Activated naive CD8-positive, alpha-beta T cell treated with anti-CD3 and anti-CD28 coated beads, Interleukin-2, amount 10 ng/mL, durations not matched to agents 7 days and 5 days (primary cell): ENCODE measurements at places on chromosomes 7 and 10.

GRCh38 chr10:109726473-109726872 is 196.8 kb downstream of the XPNPEP1 start:
- H3K27ac ChIP-seq: no peak overlapping the region
- no peak overlapping the region for H3K4me3 ChIP-seq
- no peaks in the 10 kb centered on the region for H3K36me3 ChIP-seq
- no peaks in the 10 kb centered on the region for H3K27me3 ChIP-seq

DNA sequence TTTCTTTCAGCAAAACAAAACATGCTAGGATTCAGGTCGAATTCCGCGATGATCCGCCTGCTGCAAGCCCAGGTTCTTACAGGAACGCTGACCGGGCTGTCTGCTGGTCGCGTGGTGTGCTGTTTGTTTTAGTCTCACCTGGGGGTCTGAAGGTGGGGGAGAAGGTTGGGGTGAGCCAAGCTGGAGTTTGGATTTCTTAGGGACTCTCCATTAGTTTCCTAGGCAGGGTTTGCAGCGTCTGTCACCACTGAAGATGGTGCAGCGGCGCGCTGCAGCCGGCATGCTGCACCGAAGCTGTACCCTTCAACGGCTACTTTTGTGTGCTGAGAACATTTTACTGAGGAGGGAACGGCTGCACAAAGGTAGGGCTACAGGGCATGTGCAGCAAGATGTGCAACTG is 48.7 kb downstream of the GCC1 start:
- H3K27me3 ChIP-seq: peaks cover 41% of the 10 kb centered on the region
- no peak overlapping the region for H3K27ac ChIP-seq
- no peak for DNase-seq
- H3K36me3 ChIP-seq: no peaks in the 10 kb centered on the region

GRCh38 chr10:3020311-3020710 is 47.0 kb upstream of the PFKP start:
- H3K36me3 ChIP-seq: no peaks in the 10 kb centered on the region
- no peak overlapping the region for H3K4me3 ChIP-seq
- no peaks in the 10 kb centered on the region for H3K4me1 ChIP-seq
- no peaks in the 10 kb centered on the region for H3K27me3 ChIP-seq
- no peak for DNase-seq
- no peak overlapping the region for H3K27ac ChIP-seq

DNA sequence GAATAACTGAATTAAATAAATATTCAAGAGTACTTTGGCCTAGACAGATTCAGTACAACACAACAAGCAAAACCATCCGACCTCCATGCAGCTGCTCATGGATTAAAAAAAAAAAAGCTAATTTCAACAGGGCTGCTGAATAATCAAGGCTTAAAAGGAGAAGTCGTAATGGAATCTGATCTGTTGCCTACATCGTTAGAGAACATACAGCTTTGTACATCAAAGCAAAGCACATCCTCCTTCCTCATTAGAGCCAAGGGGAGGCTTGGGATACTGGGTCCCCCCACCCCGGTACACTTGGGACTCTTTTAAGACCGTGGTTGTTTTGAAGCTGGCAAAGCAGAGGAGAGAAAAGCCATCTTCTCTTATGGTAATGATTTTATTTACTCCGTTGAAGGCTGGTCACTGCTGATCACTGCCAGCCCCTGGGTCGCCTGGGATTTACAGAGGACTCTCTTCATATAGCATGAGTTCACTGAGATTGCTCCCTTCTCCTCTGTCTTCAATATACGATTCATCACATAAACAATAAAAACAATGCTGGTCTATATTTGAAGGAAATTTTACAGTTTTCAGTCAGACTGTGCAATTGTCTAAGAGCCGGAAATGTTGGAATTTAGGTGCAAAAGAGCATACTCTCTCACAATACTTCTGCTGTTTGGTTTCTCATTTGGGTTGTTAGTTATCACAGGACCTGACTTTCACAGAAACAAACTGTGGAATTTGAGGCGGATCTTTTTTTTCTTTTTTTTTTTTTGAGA is 148.8 kb downstream of the FAM107B start:
- DNase-seq: no peak
- no peak overlapping the region for H3K4me3 ChIP-seq
- no peak overlapping the region for H3K27ac ChIP-seq
- peaks cover 2% of the 10 kb centered on the region for H3K36me3 ChIP-seq
- H3K4me1 ChIP-seq: peaks cover 5% of the 10 kb centered on the region

DNA sequence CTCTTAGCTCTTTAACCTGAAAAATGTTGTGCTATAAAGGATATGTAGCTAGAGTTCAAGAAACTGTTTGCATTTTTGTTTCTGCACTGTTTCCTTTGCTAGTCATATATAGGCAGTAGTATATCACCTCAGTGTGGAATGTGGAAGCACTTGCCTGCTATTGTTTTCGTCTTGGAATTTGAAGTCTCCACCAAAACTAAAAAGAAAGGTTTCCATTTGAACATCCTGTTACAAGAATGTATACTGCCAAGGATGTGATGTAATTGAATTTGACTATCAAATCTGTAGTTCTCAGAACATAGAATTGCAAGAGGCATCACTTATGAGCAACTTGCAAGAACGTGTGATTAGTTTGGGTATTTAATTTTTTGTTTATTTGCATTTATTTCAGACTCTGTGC is 51.1 kb upstream of the MEOX2 start:
- DNase-seq: no peak
- no peaks in the 10 kb centered on the region for H3K27me3 ChIP-seq
- no peak overlapping the region for H3K4me3 ChIP-seq
- H3K36me3 ChIP-seq: no peaks in the 10 kb centered on the region
- H3K27ac ChIP-seq: no peak overlapping the region
- H3K4me1 ChIP-seq: no peaks in the 10 kb centered on the region

DNA sequence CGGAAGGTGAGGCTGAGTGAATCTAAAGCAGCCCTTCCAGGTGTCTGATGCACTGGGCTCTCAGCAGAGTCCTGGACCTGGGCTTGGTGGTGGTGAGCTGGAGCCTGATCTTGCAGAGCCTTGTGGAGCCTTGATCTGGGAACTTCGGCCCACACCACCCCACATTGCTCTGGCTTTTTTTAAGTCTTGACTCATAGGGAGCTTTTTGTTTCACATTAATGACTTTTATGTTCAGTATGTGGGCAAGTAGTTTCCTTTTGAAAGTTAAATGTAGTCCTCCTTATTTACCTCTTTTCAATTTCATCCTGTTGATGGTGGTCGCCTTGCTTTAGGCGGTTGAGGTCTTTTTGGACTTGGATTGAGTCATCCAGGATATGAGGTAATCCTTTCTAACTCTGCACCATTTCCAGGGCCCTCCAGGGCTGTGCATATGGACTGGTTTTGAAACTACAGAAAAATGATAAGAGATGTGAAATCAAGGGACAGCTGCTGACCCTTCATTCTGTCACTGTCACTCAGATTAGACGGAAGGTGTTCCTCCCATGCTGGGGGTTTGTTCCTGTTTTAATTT is 2.9 kb upstream of the NRAP start:
- H3K27ac ChIP-seq: peak overlapping the region; percentile 91
- H3K4me1 ChIP-seq: peaks cover 14% of the 10 kb centered on the region
- peaks cover 13% of the 10 kb centered on the region for H3K27me3 ChIP-seq
- H3K4me3 ChIP-seq: peak overlapping the region; percentile 46
- H3K36me3 ChIP-seq: peaks cover 3% of the 10 kb centered on the region

- no peak overlapping the region for H3K4me3 ChIP-seq
- H3K4me1 ChIP-seq: no peaks in the 10 kb centered on the region
- H3K36me3 ChIP-seq: no peaks in the 10 kb centered on the region
Measured at GRCh38 chr10:98795467-98795866, 348.7 kb upstream of the HPS1 start.

DNA sequence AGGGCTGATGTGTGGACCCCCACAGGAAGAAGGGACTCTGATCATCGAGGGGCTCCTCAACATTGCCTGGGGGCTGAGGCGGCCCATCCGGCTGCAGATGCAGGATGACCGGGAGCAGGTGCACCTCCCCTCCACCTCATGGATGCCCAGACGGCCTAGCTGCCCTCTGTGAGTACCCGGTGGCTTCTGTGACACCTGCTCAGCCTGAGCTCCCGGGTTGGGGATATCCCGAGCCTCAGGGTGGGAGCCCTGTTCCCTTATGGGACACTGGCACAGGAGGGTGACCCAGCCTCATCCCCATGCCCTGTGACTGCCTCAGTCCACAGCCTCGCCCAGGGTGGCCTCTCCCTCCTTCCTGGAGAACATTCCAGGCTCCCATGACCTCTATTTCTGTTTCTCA is 3.9 kb upstream of the DEPP1 start:
- H3K27ac ChIP-seq: no peak overlapping the region
- H3K4me1 ChIP-seq: peaks cover 8% of the 10 kb centered on the region
- peaks cover 1% of the 10 kb centered on the region for H3K27me3 ChIP-seq

- H3K27ac ChIP-seq: no peak overlapping the region
- H3K4me1 ChIP-seq: no peaks in the 10 kb centered on the region
- no peak overlapping the region for H3K4me3 ChIP-seq
Measured at GRCh38 chr10:71451754-71452153, 55.0 kb downstream of the CDH23 start.

DNA sequence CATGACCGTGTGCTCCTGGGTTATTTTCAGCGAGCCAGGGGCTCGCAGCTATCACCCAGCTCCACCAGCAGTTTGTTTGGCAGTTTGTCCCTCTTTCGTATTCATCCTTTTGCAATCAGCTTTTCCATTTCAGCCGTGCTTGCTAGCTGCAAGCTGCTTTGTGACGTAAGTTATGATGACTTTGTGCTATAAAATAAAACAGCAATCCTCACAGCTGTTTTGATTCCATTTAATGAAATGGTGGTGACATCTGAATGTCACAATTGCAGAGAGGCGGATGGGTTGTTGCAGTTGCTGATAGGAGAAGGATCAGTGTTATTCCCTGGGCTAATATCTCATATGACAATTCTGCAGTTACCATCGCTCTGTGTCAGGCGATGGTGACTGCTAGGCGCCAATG is 251.7 kb downstream of the SNX10 start:
- no peak overlapping the region for H3K4me3 ChIP-seq
- DNase-seq: no peak
- no peak overlapping the region for H3K27ac ChIP-seq

GRCh38 chr7:107614425-107614824 is 34.4 kb downstream of the BCAP29 start:
- no peak for DNase-seq
- H3K27ac ChIP-seq: no peak overlapping the region
- H3K4me1 ChIP-seq: peaks cover 20% of the 10 kb centered on the region
- peaks cover 30% of the 10 kb centered on the region for H3K36me3 ChIP-seq

GRCh38 chr7:120729245-120729644 is 128.7 kb downstream of the TSPAN12 start:
- no peaks in the 10 kb centered on the region for H3K4me1 ChIP-seq
- no peaks in the 10 kb centered on the region for H3K27me3 ChIP-seq
- no peak for DNase-seq
- H3K4me3 ChIP-seq: no peak overlapping the region

DNA sequence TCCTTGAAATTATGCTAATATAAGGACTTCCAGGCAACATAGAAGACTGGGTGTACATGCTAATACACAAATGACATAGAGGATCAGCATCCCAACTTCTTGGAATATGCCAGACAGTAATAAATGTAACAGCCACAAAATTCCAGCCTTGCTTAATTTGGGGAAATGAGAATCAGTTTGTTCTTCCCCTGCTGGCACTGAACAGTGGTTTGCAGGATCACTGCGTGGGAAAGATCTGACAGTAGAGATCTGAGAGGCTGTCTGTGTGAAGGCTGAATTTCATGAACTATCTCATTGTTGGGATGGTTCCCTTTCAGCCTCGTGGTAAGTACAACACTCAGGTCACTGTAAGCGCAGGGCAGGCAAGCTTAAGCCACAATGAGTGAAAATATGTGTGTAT is 1078.0 kb downstream of the LRMDA start:
- H3K27ac ChIP-seq: no peak overlapping the region
- H3K36me3 ChIP-seq: no peaks in the 10 kb centered on the region
- H3K27me3 ChIP-seq: no peaks in the 10 kb centered on the region
- H3K4me1 ChIP-seq: no peaks in the 10 kb centered on the region
- no peak for DNase-seq
- no peak overlapping the region for H3K4me3 ChIP-seq

GRCh38 chr7:151597541-151598444 is 78.1 kb upstream of the RHEB start:
- H3K4me1 ChIP-seq: no peaks in the 10 kb centered on the region
- no peaks in the 10 kb centered on the region for H3K36me3 ChIP-seq
- H3K27ac ChIP-seq: no peak overlapping the region
- no peak overlapping the region for H3K4me3 ChIP-seq

DNA sequence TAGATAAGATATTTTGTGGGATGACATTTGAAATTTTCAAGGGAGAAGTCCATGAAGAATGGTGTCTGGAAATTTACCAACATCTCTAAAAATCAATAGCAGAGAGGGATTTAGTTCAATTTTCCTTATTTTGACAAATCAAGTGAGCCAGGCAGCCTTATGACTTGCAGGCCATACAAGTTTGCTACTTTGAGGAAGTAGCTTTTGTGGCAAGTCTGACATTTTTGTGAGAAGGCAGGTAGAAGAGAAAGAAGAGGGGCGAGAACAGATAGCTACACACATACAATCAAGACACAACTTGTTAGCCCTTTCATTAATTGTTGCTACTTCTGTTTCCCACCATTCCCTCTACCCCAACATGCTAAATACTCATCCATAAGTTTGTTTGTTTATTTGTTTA is 74.5 kb upstream of the OIT3 start:
- H3K4me3 ChIP-seq: no peak overlapping the region
- H3K27ac ChIP-seq: no peak overlapping the region
- no peak for DNase-seq
- H3K27me3 ChIP-seq: no peaks in the 10 kb centered on the region

- no peak for DNase-seq
- H3K27me3 ChIP-seq: peaks cover 2% of the 10 kb centered on the region
- no peak overlapping the region for H3K4me3 ChIP-seq
Measured at GRCh38 chr7:134465491-134465890, 6.6 kb upstream of the AKR1B1 start.

DNA sequence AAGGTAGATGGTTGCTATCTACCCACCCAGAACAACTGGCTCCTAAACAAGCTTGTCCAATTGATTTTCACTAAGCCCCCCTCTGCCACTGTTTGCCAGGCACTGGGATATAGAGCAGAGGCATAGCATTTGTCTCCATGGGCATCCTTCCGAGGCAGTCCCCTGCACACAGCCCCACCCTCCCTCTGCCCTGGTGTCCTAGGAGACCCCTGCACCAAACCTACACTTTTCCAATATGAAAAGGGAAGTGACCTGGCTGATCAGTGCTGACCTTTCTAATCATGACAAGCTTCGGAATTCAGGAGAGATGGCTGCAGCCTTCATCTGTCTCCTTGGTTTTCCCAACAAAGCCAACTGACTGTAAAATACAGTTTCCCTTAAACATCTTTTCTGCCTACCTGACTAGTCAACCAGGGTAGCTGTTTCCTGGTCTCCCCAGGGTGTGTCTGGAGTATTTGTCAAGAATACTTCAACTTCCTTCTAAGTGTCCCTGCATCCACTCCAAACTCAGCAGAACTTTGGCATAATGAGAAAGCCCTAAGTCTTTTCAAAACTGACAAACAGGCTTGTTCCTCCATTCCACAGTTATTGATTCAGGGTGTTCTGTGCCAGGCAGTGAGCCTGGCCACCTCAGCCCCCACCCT is 7.6 kb upstream of the SLC18A3 start:
- no peak overlapping the region for H3K4me3 ChIP-seq
- H3K36me3 ChIP-seq: no peaks in the 10 kb centered on the region
- H3K27ac ChIP-seq: no peak overlapping the region
- no peaks in the 10 kb centered on the region for H3K4me1 ChIP-seq
